ENCODE measurements at places on chromosomes 7 and 10.

DNA sequence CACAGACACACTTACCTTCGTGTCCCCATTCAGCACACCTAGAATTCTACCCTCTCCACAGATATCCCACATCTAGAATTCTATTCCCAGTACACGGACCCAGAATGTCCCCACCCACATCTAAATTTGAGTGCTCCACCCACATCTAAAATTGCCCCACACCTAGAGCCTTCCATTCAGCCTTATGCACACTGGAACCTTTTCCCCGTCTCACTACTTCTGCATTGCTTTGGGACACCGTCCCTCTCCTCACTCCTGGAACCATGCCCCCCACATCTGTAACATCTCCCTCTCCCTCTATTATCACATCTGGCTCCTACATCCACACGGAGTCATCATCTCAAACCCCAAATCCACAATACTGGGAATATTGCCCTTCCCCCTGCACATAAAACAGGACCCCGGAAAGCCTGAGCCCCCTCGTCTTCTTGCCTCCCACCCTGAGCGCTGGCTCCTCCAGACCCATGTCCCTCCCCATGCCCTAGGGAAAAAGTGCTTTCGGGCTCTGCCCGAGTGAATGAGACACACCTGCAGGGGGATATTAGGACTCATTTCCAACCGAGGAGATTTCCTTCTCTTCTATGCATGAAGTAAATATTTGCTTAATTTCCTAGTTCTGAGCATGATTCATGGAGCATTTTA lies 125.8 kb upstream of the UNC5B start:
- no peak for DNase-seq

- no peak for DNase-seq
Observed at GRCh38 chr10:131546086-131546810, 234.7 kb upstream of the TCERG1L start.

DNA sequence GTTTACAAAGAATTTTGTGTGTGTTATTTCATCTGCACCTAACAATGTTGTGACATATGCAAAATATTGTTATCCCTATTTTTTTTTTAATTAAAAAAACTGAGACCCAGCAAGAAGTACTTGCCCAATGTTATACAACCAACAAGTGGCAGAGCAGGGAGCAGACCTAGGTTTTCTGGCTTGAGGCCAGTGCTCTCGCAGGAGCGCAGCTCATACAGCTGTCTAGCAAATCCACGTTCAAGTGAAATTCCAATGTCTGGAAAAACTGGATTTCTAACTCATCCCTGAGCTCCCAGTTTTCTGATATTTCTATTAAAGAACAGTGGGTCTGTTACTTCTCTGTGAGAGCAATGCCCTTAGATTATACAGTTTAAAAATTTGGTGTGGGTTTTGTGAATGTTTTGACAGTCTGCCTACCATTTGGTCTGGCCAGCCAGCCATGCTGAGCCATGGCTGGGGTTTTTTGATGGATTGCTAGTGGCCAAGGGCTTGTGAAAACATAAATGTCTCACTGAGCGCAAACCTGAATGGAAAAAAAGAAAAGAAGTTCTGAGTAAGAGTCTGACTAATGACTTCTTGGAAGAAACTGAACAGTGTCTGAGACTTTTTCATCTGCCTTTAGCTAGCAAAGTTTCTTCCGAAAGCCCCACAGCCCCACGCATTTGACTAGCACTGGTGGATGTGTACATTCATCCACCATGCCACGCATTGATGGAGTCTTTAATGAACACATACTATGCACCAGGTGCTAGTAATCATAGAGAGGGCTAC lies 15.4 kb upstream of the PRF1 start:
- peak; percentile 35 for DNase-seq

DNA sequence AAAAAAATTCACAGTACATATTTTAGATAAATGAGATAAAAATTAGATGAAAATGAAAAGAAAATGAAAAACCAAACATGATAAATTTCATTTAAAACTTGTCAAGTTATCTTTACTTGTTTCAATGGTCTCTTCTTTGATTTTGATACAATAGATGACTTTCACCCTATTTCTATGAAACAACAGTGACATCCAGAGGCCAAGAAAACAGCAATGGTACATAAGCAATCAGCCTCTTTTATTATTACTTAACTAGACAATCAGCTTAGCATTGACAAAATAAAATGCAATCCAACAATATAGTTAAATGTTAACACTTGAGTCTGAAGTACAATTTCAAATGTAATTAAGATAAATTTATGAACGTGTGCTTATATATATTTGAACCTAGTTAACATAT lies 74.8 kb upstream of the GPR37 start:
- DNase-seq: no peak

DNA sequence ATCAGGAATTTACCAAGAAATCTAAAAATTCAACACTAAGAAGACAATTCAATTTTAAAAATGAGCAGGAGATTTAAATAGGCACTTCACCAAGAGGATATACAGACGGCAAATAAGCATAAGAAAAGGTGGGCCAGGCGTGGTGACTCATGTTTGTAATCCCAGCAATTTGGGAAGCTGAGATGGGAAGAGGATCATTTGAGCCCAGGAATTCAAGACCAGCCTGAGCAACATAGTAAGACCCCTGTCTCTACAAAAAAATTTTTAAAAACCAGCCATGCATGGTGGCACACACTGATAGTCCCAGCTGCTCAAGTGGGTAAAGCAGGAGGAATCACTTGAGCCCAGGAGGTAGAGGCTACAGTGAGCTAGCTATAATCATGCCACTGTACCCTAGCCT lies 3.5 kb upstream of the AKR1D1 start:
- no peak for DNase-seq

DNA sequence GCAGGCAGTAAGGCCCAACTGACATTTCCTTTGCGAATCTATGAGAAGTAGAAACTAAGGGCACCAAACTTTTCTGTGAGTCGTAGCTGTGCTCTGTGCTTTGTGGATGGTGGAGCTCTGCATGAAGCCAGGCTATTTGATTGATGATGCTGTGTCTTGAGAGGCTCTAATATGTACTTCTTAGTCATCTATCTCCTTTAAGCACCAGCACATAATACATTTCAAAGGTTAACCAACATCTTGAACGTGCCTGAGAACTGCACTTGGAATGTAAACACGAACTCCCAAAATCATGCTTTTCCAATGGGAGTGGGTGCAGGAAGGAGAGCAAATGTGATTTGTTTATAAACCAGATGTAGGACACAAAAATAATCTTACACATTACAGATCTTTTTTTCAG lies 411.6 kb downstream of the PARD3 start:
- no peak for DNase-seq

DNA sequence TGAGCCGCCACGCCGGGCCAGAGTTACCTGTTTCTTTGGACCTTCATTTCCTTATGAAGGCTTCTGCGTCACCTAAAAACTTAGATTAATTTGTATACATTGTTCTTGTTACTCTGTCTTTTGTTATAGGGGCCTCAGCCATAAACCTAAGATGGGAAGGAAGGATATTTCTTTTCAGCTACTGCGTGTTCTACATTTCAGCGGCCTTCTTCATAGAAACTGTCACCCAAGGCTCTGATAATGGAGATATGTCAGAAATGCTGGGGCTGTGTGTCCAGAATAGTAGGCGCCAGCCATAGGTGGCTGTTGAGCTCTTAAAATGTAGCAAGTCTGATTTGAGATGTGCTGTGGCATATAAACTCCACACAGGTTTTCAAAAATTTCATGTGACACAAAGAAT lies 52.9 kb downstream of the HK1 start:
- DNase-seq: no peak

GRCh38 chr7:44914992-44915607 lies 29.8 kb upstream of the PURB start:
- peak; percentile 60 for DNase-seq

DNA sequence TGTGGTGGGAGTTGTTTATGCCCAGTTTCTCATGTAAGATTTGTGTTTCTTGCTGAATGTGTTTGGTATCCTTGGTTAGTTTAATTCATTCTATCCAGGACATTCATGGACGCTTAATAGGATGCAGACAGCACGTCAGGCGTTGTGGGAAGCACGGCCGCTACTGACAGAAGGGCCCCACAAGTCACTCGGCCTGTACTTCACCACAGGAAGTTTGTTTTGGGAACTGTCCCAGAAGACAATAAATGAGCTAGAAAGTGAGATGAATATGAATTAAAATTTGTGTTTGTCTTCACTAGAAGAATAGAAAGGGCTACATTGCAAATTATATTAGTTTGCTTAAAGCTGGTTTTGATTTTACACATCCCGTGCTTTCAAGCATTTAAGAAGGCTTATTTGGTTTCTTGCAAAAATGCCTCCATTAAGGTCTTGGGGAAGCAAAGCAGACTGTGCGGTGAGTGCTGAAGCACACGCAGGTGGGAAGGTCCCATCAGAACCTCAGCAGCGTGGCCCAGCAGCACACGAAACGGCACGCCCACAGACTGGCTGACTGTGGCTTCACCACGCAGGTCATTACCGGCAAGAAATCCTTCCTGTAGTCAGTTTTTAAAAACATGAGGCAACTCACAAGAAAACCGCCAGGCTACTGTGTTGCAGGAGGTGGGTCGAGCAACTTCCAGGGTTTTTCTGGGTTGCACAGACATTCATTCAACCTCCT lies 74.1 kb downstream of the VIPR2 start:
- no peak for DNase-seq

DNA sequence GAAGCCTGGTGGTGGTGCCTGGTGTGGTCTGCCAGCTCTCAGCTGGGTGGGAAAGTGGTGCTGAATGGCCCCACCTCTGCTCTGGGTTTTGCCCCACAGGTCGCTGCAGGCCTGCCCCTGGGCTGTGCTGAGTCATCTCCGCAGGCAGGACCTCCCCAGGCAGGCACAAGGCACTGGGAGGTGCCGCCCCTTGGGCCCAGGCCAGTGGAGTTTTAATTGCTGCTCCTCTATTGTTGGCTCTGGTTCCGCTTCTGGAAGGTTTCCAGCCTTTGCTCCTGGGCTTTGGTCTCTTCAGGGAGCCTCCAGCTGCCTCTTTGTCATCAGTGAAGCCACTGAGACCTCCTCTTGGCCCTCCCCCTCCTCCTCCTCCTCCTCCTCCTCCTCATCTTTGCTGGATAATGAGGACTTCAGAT lies 180.3 kb upstream of the GRB10 start:
- DNase-seq: no peak

DNA sequence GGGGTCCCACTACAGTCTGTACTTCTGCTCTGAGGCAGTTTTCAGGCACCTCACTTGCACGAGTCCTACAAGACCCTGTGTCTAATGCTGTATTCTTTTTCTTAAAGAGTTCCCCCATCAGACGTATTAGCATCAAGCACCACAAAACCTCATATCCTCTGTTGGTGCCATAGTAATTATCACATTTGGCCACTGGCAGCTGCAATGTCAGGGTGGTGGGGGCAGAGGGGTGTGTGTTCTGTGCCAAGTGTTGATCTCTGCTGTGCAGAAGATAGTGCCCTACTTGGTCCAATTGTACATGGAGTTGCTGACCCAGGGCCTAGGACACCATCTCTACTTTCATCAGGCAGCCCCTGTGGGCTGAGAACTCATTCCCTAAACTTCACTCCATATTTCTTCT lies 20.0 kb upstream of the JAZF1 start:
- no peak for DNase-seq

DNA sequence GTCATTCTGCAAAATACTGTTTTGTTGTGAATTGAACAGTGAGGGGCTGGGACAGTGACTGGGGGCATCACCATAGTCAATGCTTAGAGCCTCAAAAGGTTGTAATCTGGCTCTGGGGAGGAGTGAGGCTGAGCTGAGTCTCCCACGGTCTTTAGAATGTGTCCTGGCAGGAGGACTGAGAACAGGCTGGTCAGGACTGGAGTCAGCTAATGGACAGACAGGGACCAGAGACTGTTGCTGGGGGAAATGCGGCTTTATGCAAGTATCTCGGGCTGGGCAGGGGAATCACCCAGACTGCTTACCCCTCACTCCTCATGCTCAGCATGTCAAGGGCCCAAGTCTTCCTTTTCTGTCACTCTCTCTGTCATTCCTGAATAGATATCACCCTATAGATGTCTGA lies 346.5 kb downstream of the TYW1 start:
- DNase-seq: no peak

- DNase-seq: no peak
Observed at GRCh38 chr7:48587475-48587874, 336.9 kb upstream of the CDC14C start.

- DNase-seq: no peak
Observed at GRCh38 chr7:158073845-158074840, 513.5 kb downstream of the PTPRN2 start.

- no peak for DNase-seq
Observed at GRCh38 chr10:46053534-46054434, 7.7 kb upstream of the MSMB start.

GRCh38 chr10:71367271-71367670 lies 29.4 kb upstream of the CDH23 start:
- no peak for DNase-seq

DNA sequence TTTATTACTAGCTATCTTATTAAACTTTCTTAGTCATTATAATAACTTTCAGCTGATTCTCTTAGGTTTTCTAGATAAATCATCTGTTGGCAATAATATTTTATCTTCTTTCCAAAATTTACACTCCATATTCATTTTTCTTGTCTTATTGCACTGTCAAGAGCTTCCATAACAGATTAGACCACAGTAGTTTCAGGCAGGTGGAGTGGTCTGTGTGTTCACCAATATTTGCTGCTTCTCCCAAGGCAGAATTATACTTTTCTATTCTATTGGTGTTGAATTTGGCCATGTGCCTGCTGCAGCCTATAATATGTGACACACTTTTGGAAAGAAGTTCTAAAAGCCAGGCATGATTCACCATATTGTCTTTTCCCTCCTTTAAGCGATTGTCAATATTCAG lies 422.8 kb downstream of the GATA3 start:
- no peak for DNase-seq

DNA sequence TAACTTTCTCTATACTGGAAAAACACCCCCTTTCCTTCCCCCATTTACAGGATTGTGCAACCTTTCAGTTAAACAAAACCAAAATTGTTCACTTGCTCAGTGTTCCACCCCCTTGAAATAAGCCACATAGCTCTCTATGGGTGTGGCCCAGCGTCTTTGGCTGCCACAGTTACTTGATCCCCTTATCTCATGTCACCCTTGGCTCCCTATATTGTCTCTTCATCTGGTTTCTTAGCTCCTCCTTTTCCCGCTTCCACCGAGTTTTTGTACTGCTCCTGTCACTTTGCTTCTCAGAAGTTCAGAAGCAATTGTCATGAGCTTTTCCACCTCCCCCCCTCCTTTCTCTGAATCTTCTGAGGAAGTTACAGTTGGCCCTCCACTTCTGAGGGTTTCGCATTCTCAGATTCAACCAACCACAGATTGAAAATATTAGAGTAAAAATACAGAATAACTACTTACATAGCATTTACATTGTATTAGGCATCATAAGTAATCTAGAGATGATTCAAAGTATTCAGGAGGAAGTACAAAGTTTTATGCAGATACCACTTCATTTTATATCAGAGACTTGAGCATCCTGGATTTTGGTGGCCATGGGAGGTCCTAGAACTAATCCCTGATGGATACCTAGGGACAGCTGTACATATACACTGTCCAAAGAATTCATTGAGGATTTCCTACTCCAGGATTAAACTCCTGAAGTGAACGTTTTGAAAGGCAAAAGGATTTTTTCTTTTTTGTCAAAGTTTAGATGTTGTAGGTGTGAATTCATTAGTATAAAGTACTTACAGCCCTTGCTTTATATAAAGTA lies 60.4 kb downstream of the ADD3 start:
- no peak for DNase-seq

- no peak for DNase-seq
Observed at GRCh38 chr7:138729444-138729843, 28.3 kb upstream of the SVOPL start.

- DNase-seq: peak; percentile 59
Observed at GRCh38 chr7:98051118-98051744, 55.4 kb upstream of the LMTK2 start.

Data from activated T-cell treated with anti-CD3 and anti-CD28 coated beads for 48 hours (primary cell).